T-helper 17 cell (primary cell): ENCODE measurements at places on chromosomes 3 and 15.

DNA sequence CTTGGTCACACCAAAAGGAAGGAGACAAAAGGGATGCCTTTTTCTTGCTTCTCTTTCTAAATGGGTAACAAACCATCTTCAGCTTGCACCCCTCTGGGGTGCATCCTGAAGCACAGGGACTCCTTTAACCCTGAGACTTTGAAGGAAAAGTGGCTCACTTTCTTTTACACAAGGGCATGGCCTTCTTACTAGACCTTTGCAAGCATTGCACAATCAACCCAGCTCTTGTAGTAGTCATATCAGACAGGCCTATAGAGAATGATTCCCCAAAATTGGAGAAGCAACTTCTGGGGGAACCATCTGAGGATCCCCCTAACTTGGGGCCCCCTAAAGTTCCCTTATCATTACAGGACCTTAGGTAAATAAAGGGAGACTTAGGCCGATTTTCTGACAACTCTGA, 56.1 kb upstream of the GK5 start:
- no peaks in the 10 kb centered on the region for H3K36me3 ChIP-seq
- H3K4me1 ChIP-seq: peaks cover 11% of the 10 kb centered on the region
- no peaks in the 10 kb centered on the region for H3K27me3 ChIP-seq
- H3K27ac ChIP-seq: no peak overlapping the region
- no peak for DNase-seq
- no peak overlapping the region for H3K4me3 ChIP-seq

DNA sequence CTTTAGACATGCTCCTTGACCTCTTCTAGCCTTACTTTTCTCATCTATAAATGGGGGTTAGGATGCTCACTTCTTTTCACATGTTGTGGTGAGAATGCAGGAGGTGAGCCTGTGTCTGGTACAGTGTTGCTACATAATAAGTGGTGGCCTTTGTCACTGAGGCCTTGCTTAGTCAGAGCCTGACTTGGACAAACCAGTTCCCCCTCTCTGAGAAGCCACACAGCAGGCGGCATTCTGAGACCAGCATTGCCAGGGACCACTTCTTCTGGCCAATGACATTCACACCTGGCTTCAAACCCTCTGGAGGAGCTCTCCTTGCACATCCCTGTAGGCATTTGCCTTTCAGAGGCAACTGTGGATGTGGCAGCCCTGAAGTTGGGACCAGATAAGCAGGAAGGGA, 95.7 kb downstream of the MINAR1 start:
- peaks cover 47% of the 10 kb centered on the region for H3K27me3 ChIP-seq
- no peak for DNase-seq
- H3K4me3 ChIP-seq: no peak overlapping the region
- H3K36me3 ChIP-seq: no peaks in the 10 kb centered on the region

- peak overlapping the region; percentile 36 for H3K4me3 ChIP-seq
- no peaks in the 10 kb centered on the region for H3K27me3 ChIP-seq
- H3K4me1 ChIP-seq: peaks cover 49% of the 10 kb centered on the region
- H3K36me3 ChIP-seq: peaks cover 7% of the 10 kb centered on the region
- peak overlapping the region; percentile 51 for H3K27ac ChIP-seq
These were observed 3.1 kb downstream of the CIAO2A start for GRCh38 chr15:64090527-64090926.

GRCh38 chr3:153783106-153783505, 338.1 kb upstream of the ARHGEF26 start:
- H3K36me3 ChIP-seq: peaks cover 2% of the 10 kb centered on the region
- DNase-seq: no peak
- no peak overlapping the region for H3K4me3 ChIP-seq
- H3K4me1 ChIP-seq: peaks cover 6% of the 10 kb centered on the region
- no peak overlapping the region for H3K27ac ChIP-seq
- peaks cover 20% of the 10 kb centered on the region for H3K27me3 ChIP-seq

- DNase-seq: no peak
- peaks cover 47% of the 10 kb centered on the region for H3K27me3 ChIP-seq
- peaks cover 2% of the 10 kb centered on the region for H3K4me1 ChIP-seq
- no peak overlapping the region for H3K4me3 ChIP-seq
These were observed 14.3 kb downstream of the IGDCC4 start for GRCh38 chr15:65408324-65409035.

- peaks cover 12% of the 10 kb centered on the region for H3K27me3 ChIP-seq
- H3K36me3 ChIP-seq: no peaks in the 10 kb centered on the region
- H3K27ac ChIP-seq: no peak overlapping the region
- H3K4me1 ChIP-seq: peaks cover 30% of the 10 kb centered on the region
- H3K4me3 ChIP-seq: no peak overlapping the region
These were observed 75.2 kb upstream of the SEC13 start for GRCh38 chr3:10396083-10396482.

GRCh38 chr3:64805248-64805647, 117.4 kb upstream of the ADAMTS9 start:
- no peak overlapping the region for H3K27ac ChIP-seq
- H3K27me3 ChIP-seq: no peaks in the 10 kb centered on the region

DNA sequence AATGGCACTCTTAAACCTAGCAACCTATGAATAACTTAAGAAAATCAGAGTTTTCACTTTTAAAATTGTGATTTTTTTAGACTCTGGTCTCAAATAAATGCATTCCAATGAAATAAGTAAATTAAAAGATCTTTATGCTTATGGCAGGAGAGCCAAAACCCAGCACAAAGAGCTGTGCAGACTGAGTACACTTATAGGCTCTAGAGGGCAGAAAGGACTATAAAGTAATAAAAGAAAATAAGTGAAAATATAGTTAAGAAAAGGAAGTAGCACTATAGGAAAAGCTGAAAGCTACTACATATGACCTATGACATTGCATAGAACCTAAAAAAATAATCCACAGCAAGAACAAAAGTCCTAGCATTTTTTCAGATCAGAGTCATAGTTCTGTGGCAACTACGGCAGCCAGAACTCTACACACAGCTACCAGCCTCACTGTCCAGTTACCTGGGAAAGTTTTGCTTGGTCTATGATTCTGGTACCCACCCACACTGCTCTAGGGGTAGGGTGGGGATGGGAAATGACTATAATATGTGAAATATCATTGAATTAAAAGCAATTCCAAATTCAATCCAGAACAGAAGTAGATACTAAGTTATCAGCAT, 30.5 kb downstream of the CLASP2 start:
- H3K4me3 ChIP-seq: no peak overlapping the region
- H3K36me3 ChIP-seq: no peaks in the 10 kb centered on the region
- H3K4me1 ChIP-seq: peaks cover 5% of the 10 kb centered on the region
- no peak overlapping the region for H3K27ac ChIP-seq
- DNase-seq: no peak
- no peaks in the 10 kb centered on the region for H3K27me3 ChIP-seq

GRCh38 chr3:57598765-57599360, 1.7 kb upstream of the ARF4 start:
- H3K4me3 ChIP-seq: peak overlapping the region; percentile 97
- peak overlapping the region; percentile 99 for H3K27ac ChIP-seq
- peaks cover 28% of the 10 kb centered on the region for H3K4me1 ChIP-seq
- no peaks in the 10 kb centered on the region for H3K27me3 ChIP-seq
- DNase-seq: no peak
